Inflammatory macrophage treated with lipopolysaccharide for 4 hours (primary cell): ENCODE measurements at places on chromosomes 1 and 21.

- DNase-seq: peak; percentile 18
Observed at GRCh38 chr1:199123615-199124014, 484.8 kb downstream of the PTPRC start.

- no peak for DNase-seq
Observed at GRCh38 chr1:166090244-166090643, 76.6 kb downstream of the FAM78B start.

- no peak for DNase-seq
Observed at GRCh38 chr1:232570007-232570406, 59.9 kb downstream of the SIPA1L2 start.

- DNase-seq: peak; percentile 83
Observed at GRCh38 chr1:93844262-93845045, 34.6 kb downstream of the DNTTIP2 start.

DNA sequence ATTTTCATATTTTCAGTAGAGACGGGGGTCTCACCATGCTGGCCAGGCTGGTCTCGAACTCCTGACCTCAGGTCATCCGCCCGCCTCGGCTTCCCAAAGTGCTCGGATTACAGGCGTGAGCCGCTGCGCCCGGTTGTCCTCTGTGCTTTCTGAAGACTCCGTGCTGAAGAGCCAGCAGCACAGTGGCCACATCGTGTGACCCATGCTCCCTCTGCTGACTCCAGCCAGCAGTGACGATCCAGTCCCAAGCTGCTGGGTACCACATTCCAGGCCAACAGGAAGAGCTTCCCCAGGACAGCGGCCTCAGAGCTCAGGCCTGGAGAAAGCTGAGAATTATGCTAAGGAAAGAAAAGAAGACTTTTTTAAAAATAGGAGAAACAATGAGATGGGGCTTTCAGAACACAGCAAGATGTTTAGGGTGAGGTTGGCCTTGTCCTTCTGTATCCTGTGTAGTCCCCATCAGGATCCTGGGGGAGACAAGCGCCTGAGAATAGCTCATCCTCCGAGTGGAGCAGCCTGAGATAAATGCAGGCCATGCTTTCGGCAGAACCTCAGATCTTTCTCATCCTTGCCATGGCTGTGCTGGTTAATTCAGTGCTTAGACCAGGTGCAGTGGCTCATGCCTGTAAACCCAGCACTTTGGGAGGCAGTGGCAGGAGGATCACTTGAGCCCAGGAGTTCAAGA, 207.1 kb downstream of the SLC35F3 start:
- DNase-seq: no peak

DNA sequence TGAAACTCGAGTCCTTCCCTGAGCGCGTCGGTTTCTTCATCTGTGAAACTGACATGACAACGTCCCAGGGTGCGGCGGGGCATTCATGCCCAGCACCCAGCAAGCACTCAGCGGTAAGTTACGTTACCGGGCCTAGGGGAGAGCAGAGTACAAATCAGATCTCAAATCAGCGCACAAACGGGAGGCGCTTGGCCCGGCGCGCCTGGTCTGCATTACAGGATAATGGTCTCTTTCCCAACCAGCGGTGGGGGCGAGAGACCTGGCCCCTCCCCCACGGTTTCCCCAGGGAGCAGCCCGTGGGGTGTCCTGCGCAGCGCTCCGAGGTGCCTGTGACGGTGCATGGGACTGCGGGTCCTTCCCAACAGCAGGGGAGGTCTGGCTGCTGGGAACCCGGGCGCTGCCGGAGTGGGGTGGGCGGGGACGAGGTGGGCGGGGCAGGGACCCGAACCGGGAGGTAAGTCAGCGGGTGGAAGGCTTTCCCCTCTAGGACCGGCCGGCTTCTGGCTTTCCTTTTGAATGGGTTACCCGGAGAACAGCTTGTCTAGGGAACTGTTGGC, 1.0 kb downstream of the TMEM51 start:
- DNase-seq: peak; percentile 46

GRCh38 chr1:189696297-189696696, 781.4 kb downstream of the BRINP3 start:
- no peak for DNase-seq
